ENCODE measurements at places on chromosomes 5 and 9.
A peak's percentile ranks its signal among the peaks of the same experiment; 100 is the strongest.

GRCh38 chr5:34026089-34026761 lies 16.8 kb downstream of the C1QTNF3 start:
- no peak for DNase-seq

DNA sequence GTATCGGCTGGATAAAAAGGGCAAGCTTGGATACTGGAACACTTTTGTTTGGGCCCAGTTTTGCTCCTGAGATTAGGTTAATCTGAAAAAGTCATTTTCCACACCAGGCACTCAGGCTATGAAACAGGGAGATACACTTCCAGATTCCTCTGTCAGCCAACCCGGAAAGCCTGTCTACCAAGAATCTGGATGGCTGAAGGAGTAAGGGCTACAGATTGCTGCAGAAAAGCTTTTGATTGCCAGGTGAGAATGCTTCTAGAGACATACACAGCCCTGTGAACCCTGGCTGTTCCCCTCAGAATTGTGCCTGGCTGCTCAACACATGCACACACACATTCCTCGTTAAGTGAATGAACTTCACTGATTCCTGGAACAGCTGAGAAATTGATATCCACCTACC lies 114.4 kb downstream of the PSD2 start:
- DNase-seq, result no peak

GRCh38 chr9:75712700-75713099 lies 177.8 kb upstream of the PCSK5 start:
- DNase-seq, result no peak

GRCh38 chr5:180020176-180020575 lies 51.4 kb downstream of the RNF130 start:
- no peak for DNase-seq

- DNase-seq, result no peak
These were observed 158.1 kb upstream of the HMHB1 start for GRCh38 chr5:143653766-143654282.

GRCh38 chr5:137201876-137202275 lies 297.2 kb downstream of the SPOCK1 start:
- no peak for DNase-seq

DNA sequence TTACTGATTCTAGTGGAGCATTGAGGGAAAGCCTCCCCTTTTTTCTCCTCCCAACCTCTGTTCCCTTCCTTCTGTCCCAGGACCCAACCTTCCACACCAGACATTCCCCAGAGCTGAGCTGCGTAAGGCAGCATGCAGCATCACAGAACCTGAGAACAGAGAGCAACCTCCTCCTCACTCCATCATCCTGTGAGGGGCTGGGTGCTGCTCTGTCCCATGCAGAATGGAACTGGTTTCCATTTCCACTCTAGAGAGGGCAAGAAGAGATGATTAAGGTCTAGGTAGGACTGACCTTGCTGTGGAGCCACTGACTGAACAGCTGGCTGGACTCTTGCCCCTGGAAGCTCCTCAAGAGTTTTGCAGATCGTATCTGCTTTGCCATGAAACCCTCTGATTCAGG lies 30.1 kb upstream of the IL7R start:
- no peak for DNase-seq

DNA sequence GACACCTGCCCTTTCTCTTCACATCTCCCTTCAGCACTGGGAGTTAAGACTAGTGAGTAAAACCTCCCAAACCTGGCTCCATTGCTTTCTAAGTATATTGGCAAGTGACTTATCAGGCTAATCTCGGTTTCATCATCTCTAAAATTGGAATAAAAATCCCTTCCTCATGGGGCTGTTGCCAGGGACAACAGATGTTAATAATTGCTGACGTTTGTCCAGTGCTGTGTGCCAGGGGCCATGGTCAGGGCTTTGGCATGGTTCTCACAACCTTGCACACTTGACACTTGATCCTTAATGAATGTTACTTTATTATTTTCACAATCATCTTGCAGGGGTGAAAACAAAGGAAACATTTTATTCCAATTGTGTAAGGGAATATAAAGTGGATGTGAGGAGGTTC lies 1262.0 kb upstream of the WWC1 start:
- no peak for DNase-seq

DNA sequence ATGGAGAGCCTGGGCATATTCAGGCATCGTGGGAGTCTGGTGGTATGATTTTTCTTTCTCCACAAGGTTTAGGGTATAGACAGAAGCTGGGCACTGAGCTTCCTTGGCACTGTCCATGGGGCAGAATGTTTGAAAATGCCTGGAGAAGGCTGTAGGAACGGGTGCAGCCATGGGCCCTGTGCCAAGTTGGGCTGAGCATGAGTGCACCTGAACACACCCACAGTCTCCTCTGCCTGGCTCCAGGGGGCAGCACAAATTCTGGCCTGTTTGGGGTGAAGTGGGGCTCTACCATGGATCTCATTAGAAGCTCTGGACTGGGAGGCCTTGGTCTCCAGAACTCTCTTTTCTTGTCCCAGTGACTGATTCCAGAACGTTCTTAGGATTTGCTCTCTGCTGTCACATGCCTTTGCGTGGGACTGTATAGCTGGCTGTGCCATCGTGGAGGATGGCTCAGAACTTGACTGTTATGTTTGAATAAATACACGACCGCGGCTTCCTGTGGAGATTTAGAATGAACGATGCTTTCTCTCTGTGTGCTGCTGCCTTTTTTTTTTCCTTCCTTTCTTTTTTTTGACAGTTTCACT lies 229.8 kb downstream of the FANCC start:
- DNase-seq, result no peak

- no peak for DNase-seq
These were observed 216.2 kb downstream of the ENC1 start for GRCh38 chr5:74424162-74424868.

DNA sequence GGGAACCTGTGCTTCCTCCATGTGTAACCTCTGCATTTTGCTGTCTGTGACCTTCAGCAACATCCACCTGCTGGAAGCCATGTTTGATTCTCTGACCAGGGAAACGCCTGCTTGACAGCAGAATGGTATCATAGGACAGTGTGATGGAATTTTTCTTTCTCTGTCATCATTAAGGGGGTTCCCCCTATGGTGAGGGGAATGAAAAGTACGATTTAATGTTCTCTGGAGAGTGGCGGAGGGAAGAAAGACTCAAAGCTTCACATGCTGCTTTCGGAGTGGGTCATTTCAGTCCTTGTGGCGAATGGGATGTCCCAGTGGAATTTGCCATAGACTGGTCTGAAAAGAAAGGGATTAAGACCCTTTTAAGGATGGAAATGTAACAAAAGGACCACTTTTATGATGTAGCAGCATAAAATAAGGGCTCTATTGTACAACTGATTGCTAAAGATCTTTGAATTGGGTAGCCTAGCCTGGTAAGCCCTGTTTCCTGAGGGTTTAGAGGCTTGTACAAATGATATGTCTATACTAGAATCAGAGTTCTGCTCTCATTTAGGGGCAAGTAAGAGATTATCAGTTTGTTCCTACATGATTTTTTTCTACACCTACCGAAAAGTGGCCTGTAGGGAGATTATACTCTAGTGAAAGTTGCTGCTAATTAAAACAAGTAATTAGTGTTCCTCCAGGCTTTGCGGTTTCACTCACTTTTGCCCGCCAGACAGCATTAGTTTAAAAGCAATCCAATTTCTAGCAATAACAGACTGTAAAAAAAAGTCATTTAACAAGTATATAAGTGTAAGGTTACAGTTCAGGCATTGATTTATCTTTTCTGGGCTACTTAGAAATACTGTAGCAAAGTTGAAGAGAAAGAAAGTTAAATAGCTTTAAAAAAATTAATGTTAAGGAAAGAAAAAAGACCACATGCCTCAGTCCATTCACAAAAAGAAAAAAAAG lies 904.5 kb downstream of the NR2F1-AS1 start:
- no peak for DNase-seq

DNA sequence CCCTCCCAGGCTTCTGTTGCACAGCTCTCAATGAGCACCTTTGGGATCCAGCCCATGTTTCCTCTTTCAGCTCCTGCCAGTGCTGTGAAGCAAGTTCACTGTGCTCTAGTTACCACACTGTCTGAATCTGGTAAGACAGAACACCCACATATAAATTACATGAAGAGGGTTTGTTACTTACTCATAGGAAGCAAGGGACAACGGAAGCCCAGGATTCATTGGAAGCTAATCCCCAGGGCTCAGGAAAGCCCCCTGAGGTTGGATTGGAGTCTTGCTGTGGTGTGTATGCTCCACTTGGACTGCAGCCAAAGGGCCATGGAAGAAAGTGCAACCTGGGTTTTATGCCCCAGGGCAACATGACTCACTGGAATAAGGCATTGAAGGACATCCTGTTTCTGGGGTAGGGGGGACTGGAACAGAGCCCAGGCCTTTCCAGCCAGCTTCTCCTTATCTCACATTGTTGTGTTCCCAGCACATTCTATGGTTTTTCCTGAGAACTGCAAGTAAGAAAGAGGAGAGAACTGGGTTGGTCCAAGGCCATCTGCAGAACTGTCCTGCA lies 15.6 kb upstream of the CLK4 start:
- no peak for DNase-seq

- DNase-seq, result peak; percentile 66
These were observed 1.9 kb upstream of the FIBCD1 start for GRCh38 chr9:130940693-130941576.

- DNase-seq, result no peak
These were observed 31.1 kb upstream of the BNC2 start for GRCh38 chr9:16901590-16901989.

DNA sequence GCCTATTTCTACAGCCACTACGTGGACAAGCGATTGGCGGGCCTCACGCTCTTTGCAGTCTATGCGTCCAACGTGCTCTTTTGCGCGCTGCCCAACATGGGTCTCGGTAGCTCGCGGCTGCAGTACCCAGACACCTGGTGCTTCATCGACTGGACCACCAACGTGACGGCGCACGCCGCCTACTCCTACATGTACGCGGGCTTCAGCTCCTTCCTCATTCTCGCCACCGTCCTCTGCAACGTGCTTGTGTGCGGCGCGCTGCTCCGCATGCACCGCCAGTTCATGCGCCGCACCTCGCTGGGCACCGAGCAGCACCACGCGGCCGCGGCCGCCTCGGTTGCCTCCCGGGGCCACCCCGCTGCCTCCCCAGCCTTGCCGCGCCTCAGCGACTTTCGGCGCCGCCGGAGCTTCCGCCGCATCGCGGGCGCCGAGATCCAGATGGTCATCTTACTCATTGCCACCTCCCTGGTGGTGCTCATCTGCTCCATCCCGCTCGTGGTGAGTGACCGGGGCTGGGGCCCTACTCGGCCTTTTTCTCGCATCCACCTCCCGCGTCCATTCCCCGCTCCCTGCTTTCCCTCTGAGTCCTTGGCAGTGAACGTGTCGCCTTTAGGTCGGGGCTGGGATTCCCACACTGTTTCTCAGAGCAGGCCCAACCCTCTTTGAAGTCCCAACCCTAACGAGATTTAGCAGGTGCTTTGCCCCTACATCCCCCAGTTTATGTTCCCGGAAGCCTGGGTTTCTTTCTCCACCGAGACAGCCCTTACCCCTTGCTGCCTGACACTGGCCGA lies 1.8 kb downstream of the PTGER4 start:
- DNase-seq, result peak; percentile 30

- no peak for DNase-seq
These were observed 26.4 kb upstream of the F2R start for GRCh38 chr5:76689321-76690036.

GRCh38 chr9:38342096-38342495 lies 50.4 kb upstream of the ALDH1B1 start:
- DNase-seq, result no peak

- DNase-seq, result no peak
These were observed 1253.6 kb downstream of the EFNA5 start for GRCh38 chr5:106417163-106417562.

GRCh38 chr9:35357116-35357515 lies 132.8 kb upstream of the RUSC2 start:
- no peak for DNase-seq

GRCh38 chr9:13163946-13164345 lies 115.5 kb downstream of the MPDZ start:
- DNase-seq, result no peak

DNA sequence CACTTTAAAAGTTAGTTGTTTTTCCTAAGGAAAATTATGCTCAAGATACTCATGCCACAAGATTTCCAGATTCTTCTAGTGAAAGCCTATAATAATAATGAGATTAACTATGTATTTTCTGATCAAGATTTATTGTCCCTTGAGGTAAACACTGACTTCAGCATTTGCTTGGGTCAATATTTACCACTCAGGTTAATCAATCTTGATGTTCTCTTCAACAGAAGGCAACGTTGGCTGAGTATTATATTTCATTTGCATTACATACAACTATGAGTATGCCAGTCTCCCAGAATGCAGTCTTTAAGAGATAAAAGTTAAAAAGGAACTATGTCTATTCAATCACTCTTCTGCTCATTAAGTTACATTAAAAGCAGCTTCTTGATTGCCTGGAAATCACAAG lies 115.6 kb downstream of the GPR21 start:
- DNase-seq, result no peak

DNA sequence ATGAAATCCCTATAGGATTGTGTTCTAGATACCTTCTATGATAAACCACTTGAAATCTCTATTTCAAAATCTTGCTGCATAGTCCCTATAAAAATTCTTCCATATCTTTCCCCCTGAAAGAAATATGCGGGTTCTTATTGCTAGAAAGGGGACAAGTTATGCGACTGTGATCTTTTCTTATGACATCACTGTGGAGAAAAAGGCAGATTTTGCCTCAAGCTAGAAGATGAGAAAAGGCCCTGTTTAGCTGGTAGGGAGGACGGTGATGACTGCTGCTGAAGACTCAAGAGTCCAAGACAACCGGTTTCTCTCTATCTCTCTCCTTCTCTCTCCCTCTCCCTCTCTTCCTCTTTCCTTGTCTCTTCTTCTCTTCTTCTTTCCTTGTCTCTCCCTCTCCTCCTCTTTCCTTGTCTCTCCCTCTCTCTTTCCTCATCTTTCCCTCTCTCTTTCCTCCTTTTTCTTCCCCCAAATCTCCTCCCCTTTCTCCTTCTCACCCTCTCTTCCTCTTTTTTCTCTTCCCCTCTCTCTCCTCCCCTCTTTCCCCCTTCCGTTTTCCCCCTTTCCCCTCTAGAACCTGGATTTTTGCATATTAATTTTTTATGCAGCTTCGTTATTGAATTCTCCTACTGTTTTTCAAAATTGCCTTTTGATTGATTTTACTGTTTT lies 5.3 kb downstream of the OR2S2 start:
- DNase-seq, result no peak

DNA sequence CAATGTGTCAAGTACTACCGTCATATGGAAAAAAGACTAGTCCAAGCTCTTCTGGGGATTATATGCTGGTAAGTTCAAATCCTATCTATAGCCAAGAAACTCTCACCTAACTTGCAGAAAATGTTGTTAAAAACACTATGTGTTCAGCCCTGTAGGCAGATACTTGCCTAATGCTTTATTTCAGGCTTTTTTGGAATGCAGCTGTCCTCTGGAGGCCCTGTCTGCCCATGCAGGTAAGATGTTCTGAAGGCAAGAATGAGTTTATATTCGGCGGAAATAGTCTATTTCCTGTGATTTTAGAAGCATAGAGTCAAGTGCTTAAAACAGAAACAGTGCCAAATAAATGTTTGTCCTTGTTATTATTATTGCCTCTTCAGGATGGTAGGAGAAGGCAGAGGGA lies 34.3 kb upstream of the PPP2R2B start:
- DNase-seq, result no peak

- DNase-seq, result no peak
These were observed 64.6 kb upstream of the FCN1 start for GRCh38 chr9:134982311-134982710.
